Activated naive CD4-positive, alpha-beta T cell treated with anti-CD3 and anti-CD28 coated beads, Interleukin-2, amount 50 U/mL, for 16 hours (primary cell): ENCODE measurements at places on chromosomes 11 and 22.

GRCh38 chr11:14270690-14271542 lies 88.1 kb downstream of the RRAS2 start:
- DNase-seq = no peak

GRCh38 chr11:14480716-14481115 lies 18.9 kb downstream of the COPB1 start:
- DNase-seq = no peak

GRCh38 chr11:6389905-6390717 lies at the start of gene SMPD1:
SMPD1 (plus strand) TSS chr11:6390474; CDS start chr11:6390599, 125 bp downstream.
- DNase-seq = peak; percentile 92

GRCh38 chr11:125586623-125587022 lies 6.0 kb upstream of the STT3A start:
- DNase-seq = no peak

- DNase-seq = no peak
Observed at GRCh38 chr11:61885166-61885778, 6.1 kb downstream of the FADS3 start.

GRCh38 chr22:35852076-35852475 lies 134.4 kb downstream of the APOL5 start:
- DNase-seq = no peak

- peak; percentile 61 for DNase-seq
Observed at GRCh38 chr11:108241330-108242037, 18.6 kb downstream of the ATM start.
